ENCODE measurements at places on chromosomes 11 and 22. TPM values are rescaled to one million over a fixed set of nuclear protein-coding genes. Genes with fewer than 3 reads are reported as not detected.

The BET1L gene
- total RNA-seq, result 29.5 TPM

DNA sequence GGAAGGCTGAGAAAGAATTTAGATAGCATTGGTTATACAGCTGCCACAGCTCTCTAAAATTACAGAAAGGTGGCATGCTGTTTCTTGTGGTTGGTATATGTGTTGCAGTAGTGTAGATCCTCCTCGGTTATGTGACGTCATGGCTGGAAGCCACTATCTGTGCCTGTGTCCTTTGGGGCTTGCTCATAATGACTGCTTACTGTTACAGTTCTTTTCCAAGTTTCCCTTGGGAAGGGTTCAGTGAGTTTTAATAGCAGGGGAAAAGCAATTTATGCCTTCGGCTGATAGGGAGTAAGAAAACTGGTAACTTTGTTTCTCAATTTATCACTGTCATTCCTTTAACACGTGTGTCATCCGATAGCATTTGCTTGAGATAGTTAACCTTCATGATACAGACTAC is 47.2 kb downstream of the POLD3 start:
- DNase-seq, result no peak

The CBLIF gene
- not detected for total RNA-seq

- DNase-seq, result no peak
Measured at GRCh38 chr11:113782134-113782533, 2.5 kb downstream of the CLDN25 start.

GRCh38 chr11:34819740-34820482 is 96.3 kb downstream of the APIP start:
- no peak for DNase-seq

The TPH1 gene
- total RNA-seq, result not detected

The OR10D3 gene
- not detected for total RNA-seq

- no peak for DNase-seq
Measured at GRCh38 chr11:11348303-11348702, 4.7 kb downstream of the CSNK2A3 start.

- no peak for DNase-seq
Measured at GRCh38 chr11:12822392-12823022, 148.3 kb downstream of the TEAD1 start.

DNA sequence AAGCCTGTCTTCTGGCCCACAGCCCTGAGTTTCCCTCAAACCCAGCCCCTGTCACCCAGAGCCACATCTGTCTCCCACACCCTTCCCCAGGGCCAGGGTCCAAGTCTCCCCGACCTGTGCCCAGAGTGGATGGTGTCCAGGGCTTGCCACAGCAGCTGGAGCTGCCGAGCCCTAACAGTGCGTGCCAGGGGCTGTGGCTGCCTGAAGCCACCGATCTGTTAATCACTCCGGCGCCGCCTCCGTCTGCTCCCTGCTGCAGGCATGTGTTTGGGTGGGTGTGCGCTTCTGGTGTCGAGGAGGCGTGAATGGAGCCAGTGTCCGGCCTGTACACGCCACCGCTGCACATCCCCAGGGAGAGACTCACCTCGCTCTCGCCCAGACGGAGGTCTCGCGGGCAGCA is 26.1 kb downstream of the SHISAL1 start:
- no peak for DNase-seq

DNA sequence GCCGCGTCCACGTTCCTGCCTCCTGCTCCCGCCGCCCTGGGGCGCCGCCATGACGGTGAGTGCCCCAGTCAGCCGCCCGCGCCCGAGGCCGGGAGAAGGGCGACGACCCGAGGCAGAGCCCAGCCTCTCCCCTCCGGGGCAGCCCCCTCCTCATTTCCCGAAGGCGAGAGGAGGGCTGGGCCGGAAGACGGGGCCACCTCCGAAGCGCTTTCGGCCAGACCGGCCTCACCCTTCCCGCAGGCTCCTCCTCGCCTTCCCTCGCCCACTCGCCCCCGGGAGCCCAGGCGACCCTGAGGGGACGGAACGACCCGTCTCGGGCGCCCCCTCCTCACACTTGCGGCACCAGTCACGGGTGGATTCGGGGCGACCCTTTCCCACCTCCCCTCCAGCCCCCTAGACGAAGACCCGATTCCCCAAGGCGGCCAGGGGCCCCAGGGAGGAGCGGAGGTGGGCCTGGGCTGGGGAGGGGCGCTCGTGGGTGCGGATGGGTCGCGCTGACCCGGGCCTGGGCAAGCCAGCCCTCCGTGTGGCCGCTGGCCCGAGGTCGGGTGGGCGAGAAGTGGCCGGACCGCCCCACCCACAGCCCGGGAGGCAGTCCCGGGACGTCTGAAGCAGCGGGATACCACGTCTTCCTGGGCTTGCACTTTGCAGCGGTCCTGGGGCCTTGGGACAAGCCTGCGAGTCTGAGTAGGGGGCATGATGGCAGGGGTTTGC is 49.7 kb downstream of the TRIOBP start:
- no peak for DNase-seq

The TRIM6 gene
- 1.8 TPM for total RNA-seq

DNA sequence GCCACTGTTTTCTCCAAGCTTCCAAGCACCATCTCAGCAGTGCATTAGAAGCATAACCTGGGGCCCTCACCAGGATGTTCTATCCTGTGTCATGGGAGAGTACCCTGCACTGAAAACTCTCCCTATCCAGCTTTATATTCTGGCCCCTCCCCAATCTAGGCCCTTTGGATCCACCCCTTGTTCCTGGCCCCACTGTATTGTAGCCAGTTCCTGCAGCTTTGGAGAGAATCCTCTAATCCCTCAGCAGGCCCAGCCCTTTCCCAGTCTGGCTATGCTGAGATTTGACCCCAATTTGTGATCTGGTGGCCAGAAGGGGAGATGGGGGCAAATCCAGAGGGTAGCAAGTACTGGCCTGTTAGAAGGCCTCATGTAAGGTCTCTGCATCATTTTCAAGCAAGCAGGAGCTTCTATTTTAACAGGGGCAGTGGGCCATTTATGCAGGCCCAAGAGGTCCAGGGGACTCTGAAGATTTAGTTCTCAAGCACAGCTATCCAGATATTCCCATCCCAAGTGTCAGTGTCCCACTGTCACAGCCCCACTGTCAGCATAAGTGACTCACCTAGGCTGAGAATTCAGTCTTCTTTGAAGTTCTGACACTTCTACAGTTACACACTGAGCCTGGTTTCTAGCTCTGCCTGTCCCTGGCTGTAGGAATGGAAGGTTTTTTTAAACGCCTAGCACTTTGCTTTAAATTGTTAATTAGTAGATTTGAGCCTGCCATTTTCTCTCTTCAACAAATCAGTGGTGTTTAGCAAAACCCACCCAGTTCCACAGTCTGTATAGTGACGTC is 589.5 kb upstream of the CADM1 start:
- DNase-seq, result no peak

GRCh38 chr22:44664149-44664548 is 37.9 kb upstream of the PRR5 start:
- DNase-seq, result peak; percentile 94

GRCh38 chr22:30453731-30454510 is 17.9 kb downstream of the SEC14L3 start:
- no peak for DNase-seq

DNA sequence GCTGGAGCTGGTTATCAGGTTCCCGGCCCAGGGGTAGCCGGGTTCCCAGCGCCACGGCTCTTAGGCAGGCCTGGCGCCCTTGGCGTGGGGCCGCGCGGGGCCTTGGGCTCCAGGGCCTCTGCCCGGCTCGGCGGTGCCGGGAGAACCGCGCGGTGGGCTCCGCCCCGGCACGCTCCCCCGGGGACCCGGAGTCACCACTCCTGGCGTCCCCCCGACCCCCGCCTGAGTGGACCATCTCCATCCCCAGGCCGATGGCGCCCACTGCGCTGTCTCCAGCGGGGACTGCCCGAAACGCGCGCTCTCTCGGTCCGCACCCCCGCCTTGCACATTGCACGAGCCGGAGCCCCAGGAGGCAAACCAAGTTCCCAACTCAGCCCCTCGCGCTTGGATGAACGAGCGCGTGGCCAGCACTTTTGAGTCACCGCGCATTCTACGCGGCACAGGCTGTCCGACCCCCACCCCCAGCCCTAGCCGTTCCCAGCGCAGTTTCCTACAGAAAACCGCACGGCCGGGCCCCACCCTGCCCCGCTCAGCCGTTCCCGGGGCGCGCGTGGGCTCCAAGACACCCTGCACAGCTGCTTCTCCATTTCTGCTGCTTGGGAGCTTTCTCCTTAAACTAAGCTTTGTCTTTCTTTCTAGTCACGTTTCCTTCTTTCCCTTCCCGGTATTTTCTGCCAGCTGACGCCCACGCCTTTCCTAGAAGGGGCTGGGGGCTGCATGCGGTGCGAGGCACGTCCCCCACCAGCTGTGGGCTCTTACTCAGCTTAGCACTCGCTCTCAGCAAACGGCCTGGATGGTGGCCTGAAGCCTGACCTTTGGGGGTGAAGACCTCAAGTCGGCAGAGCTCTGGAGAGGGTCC is 650 bp upstream of the CHID1 start:
- DNase-seq, result no peak

GRCh38 chr11:13012056-13012661 is 3.0 kb downstream of the RASSF10 start:
- DNase-seq, result peak; percentile 81

The PTPRJ gene
- 8.3 TPM for total RNA-seq

The SAA4 gene
- not detected for total RNA-seq

DNA sequence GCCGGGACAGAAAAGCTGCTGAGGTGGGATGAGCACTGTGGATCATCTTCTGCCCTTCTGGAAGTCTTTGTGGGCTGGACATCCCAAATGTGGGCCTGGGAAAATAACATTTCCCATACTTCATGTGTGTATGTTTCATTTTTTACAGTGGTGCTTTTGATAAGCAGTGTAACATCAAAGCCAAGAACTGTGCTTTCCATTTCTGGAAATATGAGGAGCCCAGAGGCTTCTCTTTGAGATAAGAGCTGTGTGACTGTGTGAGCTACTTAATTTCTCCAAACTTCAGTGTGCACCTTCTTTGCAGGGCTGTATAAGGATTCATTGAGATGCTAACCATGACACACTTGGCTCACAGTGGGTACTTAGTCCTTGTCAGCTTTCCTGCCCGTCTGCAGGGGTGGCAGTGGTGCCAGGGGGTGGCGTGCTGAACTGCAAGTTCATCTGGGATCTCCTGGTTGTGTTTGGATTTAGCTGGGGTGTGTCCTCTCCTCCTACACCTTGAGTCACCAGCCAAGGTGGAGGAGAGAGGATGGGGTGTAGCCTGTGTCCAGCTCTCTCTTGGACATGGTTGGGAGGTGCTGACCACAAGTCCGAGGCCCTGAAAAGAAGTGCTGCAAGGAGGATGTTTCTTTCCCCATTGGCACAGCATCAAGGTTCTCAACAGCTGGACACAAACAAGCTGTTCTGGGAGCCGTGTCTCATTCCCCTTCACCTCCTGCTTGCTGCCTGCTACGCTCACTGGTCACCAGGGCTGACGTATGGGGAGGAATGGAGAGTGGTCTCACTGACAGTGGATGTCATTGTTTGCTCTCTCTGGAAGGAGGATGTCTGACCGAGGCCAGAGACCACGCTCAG is 139.4 kb downstream of the TEAD1 start:
- DNase-seq, result no peak

DNA sequence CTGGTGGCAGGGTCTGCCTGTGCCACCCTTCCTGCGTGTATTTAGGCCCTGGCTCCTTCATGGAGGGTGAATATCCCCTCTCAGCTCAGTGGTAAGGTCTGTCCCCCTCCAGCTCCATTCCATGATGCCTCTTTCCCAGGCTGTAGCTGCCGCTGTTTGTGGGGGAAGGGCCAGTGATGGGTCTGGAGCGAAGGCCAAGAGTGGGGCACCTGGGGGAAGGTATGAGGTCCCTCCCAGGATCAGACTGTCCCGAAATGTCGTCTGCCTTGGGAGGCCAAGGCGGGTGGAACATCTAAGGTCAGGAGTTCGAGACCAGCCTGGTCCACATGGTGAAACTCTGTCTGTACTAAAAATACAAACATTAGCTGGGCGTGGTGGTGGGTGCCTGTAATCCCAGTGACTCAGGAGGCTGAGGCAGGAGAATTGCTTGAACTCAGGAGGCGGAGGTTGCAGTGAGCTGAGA is 1.1 kb downstream of the CD151 start:
- DNase-seq, result no peak

GRCh38 chr22:44298406-44299091 is 14.2 kb downstream of the SHISAL1 start:
- DNase-seq, result no peak

DNA sequence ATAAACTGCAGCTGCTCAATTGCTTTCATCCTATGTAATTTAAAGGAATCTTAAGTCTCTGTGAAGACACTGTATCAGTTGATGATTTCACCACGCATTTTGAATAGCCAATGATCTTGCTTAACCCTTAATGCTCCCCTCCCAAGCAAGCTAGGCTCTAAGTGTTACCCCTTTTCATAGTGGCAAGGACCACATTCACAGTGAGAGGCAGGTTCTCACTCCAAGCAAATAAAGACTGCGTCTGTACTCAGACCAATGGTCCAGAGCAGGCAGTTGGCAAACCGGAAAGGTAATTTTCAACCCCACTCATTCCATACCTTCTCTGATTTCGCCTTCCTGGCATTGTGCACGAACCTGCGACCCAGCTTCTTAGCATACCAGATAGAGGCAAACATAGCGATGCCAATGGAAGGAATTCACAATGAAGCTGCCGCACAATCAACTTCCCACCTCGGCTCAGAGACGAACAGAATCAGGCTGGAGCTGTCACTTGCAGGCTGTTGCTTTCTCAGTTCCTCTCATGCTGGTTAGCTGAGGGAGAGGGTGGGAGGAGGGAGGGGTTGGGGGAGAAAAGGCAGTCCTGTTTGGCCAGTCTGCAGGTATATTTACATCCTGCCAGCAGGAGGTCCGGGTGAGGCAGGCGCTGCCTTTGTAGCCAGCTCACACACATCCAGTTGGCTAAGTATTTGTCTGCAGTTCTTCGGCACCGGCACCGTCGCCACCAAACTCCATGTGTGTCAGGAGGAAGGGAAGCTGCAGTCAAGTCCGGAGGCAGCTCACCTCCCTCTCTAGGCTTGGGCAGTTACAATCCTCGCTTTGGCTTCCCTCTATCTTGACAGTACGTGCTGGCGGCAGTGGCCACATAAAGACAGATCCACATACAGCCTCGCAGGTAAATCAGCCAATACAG is 1151.2 kb upstream of the CCDC90B start:
- DNase-seq, result no peak
